Muscle of leg (tissue), 16 donors: ENCODE measurements at places on chromosomes 3 and 15. TPM values are rescaled to one million over a fixed set of nuclear protein-coding genes. Genes with fewer than 3 reads are reported as not detected.

GRCh38 chr3:12560505-12561190 is 3.8 kb downstream of the MKRN2 start:
- no peak for DNase-seq

- no peak for DNase-seq
These were observed 21.0 kb downstream of the LARS2 start for GRCh38 chr3:45409369-45409768.

- no peak for DNase-seq
These were observed 67.8 kb downstream of the ITGA11 start for GRCh38 chr15:68364028-68364659.

Gene NDN
- polyA plus RNA-seq = 174 TPM

Gene CCR2
- 1.7 TPM for polyA plus RNA-seq

GRCh38 chr3:49015765-49016164 is 2.6 kb downstream of the DALRD3 start:
- no peak for DNase-seq

DNA sequence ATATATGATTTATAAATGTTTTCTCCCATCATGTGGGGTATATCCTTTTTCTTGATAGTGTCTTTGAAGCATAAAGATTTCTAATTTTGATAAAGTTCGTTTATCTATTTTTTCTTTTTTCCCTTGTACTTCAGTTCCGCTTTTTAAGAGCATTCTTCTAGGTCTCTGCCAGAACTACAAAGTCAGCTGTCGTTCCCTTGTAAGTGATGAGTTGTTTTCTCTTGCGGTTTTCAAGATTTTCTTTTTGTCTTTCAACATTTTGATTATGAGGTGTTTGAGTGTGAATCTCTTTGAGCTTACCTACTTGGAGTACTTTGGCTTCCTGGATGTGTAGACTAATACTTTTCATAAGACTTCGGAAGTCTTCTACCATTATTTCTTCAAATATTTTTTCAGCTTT is 9.3 kb upstream of the PRICKLE2 start:
- no peak for DNase-seq
